ENCODE measurements at places on chromosomes 7 and 10.

DNA sequence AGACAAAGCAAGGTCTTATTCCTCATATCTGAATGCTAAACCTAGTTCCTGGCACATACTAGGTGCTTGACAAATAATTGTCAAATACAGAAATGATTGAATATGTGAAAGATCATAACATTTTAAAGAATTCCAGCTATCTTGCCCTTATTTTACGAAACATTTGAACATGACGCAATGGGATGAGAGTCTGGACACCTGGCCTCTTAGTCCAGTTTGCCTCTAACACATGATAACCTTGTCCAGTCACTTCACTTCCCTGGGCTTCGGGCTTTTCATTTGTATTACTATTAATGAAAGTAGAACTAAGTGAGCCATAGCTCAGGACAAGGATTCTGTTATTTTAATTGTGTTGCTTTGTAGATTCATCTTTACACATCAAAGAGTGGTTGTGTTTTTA, 32.6 kb downstream of the PNLIPRP3 start:
- DNase-seq = no peak

- peak; percentile 50 for DNase-seq
Observed at GRCh38 chr7:4665661-4666060, 16.4 kb upstream of the FOXK1 start.

GRCh38 chr10:117497736-117498135, 44.8 kb upstream of the EMX2 start:
- DNase-seq = no peak

- peak; percentile 77 for DNase-seq
Observed at GRCh38 chr7:127447326-127447945, 54.9 kb upstream of the ZNF800 start.

GRCh38 chr10:10803278-10803677, 214.4 kb upstream of the CELF2 start:
- no peak for DNase-seq

- DNase-seq = no peak
Observed at GRCh38 chr7:77569514-77570232, 32.6 kb downstream of the PTPN12 start.

- no peak for DNase-seq
Observed at GRCh38 chr7:150968056-150968733, 9.9 kb downstream of the KCNH2 start.

GRCh38 chr10:86968271-86968993, at the start of gene ADIRF:
TSS of gene ADIRF (plus strand) at chr10:86968482. CDS start at chr10:86968545, 63 bp downstream.
- DNase-seq = no peak

Data from RCC 7860 (cell line).